ENCODE measurements at places on chromosomes 3 and 15.
A peak's percentile ranks its signal among the peaks of the same experiment; 100 is the strongest.

- DNase-seq: peak; percentile 69
These were observed 223.4 kb upstream of the IL12A start for GRCh38 chr3:159765030-159765859.

- no peak for DNase-seq
These were observed 56.6 kb upstream of the PLXND1 start for GRCh38 chr3:129663045-129663446.

GRCh38 chr3:18024715-18025114 is 282.3 kb upstream of the TBC1D5 start:
- DNase-seq: no peak

- no peak for DNase-seq
These were observed 866.9 kb downstream of the FHIT start for GRCh38 chr3:60384341-60384740.

GRCh38 chr3:190435618-190436017 is 14.1 kb downstream of the TMEM207 start:
- no peak for DNase-seq

GRCh38 chr15:51403072-51403878 is 61.8 kb downstream of the GLDN start:
- DNase-seq: peak; percentile 27

- DNase-seq: no peak
These were observed 25.4 kb downstream of the CYP19A1 start for GRCh38 chr15:51313074-51313393.

- no peak for DNase-seq
These were observed 83.5 kb downstream of the IGF1R start for GRCh38 chr15:98731712-98732450.

GRCh38 chr3:10574101-10574620 is 68.8 kb upstream of the ATP2B2 start:
- DNase-seq: no peak

- peak; percentile 87 for DNase-seq
These were observed 37.7 kb upstream of the LCTL start for GRCh38 chr15:66603301-66604179.

DNA sequence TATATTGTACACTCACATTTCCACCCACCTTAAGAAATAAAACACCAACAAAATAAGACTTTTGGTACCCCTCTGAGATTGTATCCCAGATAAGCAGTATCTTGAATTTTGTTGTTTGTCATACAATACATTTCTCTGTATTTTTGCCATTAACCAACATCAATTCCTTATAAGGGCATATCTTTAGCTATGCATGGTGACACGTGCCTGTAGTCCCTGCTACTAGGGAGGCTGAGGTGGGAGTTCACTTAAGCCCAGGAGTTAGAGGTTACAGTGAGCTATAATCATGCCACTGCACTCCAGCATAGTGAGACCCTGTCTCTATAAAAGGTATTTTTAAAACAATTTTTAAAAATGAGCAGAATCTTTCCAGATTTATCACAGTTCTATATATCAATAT is 32.5 kb upstream of the STXBP5L start:
- no peak for DNase-seq

- DNase-seq: no peak
These were observed 73.5 kb downstream of the ATP10A start for GRCh38 chr15:25789616-25789999.

DNA sequence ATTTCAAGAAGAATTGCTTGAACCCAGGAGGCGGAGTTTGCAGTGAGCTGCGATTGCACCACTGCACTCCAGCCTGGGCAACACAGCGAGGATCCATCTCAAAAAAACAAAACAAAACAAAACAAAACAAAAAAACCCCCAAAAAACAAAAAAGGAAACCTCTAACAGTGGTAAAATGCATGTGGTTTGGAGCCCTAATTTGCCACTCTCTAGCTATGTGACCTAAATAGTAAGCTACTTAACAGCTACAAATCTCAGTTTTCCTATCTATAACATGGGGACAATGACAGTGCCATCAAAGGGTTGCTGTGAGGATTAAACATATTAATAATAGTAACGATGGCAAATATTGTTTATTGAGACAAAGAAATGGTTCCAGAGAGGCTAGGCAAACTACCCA is 119.4 kb upstream of the LMOD3 start:
- no peak for DNase-seq

DNA sequence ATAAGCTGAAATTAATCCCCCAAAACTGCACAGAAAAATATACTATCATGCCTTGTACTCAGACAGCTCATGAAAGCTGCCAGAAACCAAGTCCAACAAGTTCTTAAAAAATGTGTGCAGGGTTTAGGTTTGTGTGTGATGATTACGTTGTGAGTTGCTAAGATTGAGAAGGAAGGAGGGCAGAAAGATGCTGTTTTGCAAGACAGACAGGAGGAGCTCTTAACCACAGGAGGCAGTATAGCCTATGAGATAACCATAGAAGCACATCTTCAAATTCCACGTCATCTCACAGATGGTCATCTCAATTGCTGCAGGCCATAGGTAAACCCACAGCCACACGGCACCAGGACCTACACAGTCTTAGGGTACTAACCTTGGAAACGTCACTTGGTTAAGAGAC is 191.9 kb downstream of the STT3B start:
- DNase-seq: peak; percentile 28

DNA sequence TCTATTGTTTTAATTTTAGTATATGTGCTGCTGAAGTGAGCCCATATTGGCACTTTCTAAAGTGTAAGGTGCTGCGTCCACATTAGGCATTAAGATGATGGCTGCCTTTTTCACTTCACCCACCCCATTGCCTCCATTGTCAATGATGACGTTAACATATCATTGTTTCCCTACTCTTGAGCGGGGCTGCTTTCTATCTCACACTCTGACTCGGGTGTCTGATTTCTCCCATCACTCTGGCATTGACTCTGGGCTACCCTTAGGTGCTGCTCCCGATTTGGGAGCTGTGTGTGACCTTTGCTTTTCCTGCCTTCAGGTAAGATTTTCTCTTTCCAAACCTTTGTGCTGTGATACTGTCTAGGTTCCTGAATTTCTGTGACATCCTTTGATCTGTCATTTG is 28.8 kb downstream of the CGNL1 start:
- DNase-seq: no peak

- no peak for DNase-seq
These were observed 44.7 kb downstream of the ATP11B start for GRCh38 chr3:182837855-182838454.

DNA sequence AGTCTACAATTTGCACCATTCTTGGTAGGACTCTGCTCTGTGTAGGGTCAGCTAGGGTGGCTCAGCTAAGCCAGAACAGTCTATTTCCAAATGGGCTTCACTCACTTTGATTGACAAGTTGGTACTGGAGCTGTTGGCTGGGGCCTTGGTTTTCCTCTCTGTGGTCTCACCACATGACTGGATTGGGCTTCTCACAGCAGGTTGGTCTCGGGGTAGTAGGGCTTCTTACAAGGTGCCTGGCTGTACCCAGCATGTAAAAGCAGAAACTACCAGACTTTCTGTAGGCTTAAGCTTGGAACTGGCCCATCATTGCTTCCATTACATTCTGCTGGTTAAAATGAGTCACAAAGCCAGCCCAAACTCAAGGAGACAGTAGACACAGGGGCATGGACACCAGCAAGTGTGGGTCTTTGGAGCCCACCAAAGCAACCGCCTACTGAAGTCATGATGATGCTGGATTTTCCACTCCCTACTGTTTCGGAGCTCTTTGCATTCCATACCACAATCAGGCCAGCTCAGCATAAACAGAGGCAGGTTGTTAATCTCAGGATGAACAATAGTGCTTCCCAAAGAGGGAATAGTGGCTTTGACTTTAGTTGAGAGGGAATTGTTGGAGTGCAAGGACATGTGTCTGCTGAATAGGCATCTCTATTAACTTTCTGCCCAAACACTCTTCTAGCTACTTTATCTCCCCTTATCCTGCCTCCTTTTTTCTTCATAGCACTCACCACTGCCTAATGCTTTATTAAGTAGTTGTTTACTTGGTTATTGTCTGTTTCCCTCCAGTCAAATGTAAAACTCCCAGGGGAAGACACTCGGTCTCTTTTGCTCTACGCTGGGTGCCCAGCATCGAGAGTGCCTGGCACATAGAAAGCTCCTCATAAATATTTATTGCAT is 78.0 kb upstream of the RARB start:
- DNase-seq: no peak

DNA sequence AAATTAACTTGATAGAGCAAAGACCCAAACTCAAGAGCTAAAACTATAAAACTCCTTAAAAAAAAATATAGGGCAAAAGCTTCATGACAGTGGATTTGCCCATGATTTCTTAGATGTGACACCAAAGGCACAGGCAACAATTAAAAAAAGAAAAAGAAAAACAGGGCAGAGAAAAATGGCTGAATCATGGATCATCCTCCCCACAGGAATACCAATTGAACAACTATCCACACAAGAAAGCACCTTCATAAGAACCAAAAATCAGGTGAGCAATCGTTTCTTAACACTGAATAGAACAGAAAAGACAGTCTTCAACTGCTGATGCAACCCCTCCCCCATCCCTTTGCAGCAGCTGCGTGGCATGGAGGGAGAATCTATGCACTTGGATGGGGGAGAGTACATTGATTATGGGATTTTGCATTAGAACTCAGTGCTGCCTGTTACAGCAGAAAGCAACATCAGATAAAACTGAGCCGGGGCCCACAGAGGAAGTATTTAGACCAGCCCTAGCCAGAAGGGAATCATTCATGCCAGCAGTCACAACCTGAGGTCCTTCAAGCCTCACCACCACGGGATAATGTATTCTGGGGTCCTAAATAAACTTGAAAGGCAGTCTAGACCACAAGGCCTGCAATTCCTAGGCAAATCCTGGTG is 15.7 kb downstream of the C3orf33 start:
- DNase-seq: no peak

GRCh38 chr3:106290304-106290997 is 421.6 kb upstream of the CBLB start:
- DNase-seq: no peak

DNA sequence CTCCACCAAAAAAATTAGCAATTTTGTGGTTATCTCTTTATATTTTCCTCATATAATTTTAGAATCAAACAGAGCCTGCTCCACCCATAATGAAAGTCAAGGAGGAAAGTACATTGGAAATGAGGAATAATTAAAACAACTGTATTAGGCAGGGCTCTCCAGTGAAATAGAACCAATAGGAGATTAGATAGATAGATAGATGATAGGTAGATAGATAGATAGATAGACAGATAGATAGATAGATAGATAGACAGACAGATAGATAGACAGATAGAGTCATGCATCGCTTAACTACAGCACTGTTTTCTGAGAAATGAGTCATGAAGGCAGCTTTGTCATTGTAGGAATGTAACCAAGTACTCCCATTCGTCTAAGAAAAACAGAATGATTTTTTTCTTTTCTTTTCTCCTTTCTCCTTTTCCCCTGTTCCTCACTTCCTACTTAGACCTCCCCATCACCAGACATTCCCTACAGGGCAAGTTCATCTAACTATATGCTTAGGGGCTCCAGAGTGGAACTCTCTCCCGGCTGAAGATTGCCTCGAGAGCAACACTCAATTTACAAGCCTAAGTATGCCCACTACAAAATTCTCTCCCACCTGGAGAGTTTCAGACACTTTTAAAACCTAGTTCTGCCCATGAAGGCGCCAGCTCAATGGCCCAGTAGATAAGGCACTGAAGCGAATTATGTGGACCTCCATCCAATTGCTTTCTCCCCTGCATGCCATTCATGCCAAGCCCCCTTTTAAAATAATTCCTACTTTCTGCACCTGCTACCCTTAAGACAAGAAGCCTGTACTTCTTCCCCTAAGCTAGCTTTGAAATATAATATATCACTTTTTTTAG is 53.3 kb upstream of the LIPC start:
- DNase-seq: no peak

- no peak for DNase-seq
These were observed 40.9 kb downstream of the MCCC1 start for GRCh38 chr3:183058351-183058750.

- peak; percentile 46 for DNase-seq
These were observed 20.2 kb upstream of the BTLA start for GRCh38 chr3:112519424-112520001.

DNA sequence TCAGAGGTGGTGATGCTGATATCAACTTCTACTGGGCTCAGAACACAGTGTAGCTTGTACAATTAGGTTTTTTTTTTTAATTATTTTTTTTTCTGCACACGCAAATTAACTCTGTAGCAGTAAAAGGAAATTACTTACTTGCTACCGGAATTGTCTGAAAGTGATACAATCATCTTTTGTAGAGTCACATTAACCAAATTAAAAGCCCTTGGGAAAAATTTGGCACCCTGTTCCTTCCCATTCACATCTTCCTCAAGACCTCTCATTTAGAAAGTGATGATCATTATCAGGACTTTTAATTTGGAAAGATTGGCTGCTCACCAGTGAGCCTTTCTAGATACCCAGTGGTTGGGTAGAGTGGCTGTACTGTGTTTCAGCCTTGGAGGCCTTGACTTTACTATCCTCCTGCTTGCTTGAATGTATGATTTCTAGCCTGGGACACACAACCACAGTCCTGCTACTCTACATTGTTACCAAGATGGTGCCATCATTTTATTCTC is 158.3 kb downstream of the ECT2 start:
- DNase-seq: no peak

DNA sequence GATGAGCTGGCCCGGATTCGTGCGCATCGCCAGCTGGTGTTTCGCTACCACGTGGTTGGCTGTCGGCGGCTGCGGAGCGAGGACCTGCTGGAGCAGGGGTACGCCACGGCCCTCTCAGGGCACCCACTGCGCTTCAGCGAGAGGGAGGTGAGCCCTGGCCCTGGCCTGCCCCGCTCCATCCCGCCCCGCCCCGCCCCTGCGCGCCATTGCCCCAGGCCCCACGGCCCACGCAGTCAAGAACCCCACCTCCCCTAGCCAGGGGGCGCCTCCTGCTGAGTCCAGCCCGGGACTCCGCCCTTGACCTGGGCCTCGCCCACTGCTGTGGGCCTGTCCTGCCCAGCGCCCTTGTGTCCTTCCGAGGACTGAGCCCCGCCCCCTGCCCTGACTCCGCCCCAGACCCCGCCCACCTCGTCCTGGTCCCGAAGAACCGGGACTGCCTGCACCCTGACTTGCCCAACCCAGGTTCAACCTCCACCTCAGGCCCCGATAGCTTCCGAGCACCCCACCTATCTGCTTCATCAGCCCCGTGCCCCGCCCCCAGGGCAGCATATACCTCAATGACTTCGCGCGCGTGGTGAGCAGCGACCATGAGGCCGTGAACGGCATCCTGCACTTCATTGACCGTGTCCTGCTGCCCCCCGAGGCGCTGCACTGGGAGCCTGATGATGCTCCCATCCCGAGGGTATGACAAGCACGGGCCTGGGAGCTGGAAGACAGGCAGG is 14.8 kb downstream of the NT5DC2 start:
- DNase-seq: peak; percentile 54

- DNase-seq: no peak
These were observed 124.2 kb downstream of the SHQ1 start for GRCh38 chr3:72724070-72724469.

GRCh38 chr3:183172051-183172639 is 9.6 kb upstream of the LAMP3 start:
- DNase-seq: no peak

DNA sequence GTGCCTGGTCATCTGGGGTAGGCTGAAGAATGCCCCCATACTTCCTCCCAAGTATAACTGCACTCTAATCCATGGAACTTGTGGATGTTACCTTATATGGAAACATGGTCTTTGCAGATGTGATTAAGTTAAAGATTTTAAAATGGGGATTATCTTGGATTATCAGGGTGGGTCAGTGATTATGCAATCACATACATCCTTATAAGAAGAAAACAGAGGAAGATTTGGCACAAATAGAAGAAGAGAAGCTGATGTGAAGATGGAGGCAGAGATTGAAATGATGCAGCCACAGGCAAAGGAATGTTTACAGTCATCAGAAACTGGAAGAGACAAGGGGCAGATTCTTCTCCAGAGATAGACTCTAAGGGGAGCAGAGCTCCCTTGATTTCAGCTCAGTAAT is 1.8 kb upstream of the MRPS22 start:
- DNase-seq: no peak

Measured in HEK293T (cell line).